ENCODE measurements at places on chromosomes 12 and 14.

GRCh38 chr12:6667559-6668210, 4.8 kb upstream of the ING4 start:
- no peak for DNase-seq

DNA sequence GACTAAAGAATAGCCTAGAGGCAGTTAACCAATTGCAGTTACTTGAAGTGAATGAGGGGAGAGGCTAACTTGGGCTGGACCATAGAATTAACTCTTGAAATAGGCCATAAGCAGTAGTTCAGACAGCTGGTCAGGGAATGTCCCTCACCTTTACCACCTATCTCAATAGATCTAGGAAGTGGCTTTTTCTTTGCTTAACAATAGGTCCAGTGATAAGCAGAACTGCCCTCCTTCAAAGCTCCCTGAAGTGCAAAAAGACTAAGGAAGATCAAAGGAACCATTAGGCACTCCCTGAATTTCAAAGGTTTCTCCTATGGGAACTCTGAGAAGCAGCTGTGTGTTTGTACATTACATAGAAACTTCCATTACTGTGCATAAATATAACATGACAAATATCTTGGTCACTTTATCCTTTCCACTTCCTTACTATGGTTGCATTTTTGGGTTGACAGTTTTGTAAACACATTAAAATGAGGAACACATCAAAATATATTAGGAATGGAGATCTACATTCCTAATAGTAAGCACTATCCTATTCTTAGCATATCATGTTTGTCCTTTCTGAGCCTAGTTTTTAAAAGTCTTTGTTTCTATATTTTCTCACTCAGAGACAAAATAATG, 7.2 kb upstream of the NAA30 start:
- DNase-seq = no peak

DNA sequence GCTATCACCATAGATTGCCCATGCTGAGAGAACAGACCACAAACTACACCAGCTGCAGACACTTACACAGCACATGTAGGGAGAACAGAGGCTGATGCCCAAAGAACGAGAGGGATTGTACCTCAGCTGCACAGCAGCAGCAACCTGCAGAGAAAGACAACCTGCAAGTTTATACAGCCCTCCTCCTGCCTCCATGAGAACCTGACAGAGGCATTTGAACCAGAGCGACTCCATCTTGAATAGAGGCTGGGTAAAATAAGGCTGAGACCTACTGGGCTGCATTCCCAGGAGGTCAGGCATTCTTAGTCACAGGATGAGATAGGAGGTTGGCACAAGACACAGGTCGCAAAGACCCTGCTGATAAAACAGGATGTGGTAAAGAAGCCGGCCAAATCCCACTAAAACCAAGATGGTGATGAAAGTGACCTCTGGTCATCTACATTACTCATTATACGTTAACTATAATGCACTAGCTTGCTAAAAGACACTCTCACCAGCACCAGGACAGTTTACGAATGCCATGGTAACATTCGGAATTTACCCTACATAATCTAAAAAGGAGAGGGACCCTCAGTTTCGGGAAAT, 262.4 kb upstream of the HMGA2 start:
- DNase-seq = no peak

GRCh38 chr12:79344855-79345847, 345.6 kb downstream of the PAWR start:
- DNase-seq = peak; percentile 73

GRCh38 chr14:91280129-91280528, 35.6 kb upstream of the GPR68 start:
- no peak for DNase-seq

DNA sequence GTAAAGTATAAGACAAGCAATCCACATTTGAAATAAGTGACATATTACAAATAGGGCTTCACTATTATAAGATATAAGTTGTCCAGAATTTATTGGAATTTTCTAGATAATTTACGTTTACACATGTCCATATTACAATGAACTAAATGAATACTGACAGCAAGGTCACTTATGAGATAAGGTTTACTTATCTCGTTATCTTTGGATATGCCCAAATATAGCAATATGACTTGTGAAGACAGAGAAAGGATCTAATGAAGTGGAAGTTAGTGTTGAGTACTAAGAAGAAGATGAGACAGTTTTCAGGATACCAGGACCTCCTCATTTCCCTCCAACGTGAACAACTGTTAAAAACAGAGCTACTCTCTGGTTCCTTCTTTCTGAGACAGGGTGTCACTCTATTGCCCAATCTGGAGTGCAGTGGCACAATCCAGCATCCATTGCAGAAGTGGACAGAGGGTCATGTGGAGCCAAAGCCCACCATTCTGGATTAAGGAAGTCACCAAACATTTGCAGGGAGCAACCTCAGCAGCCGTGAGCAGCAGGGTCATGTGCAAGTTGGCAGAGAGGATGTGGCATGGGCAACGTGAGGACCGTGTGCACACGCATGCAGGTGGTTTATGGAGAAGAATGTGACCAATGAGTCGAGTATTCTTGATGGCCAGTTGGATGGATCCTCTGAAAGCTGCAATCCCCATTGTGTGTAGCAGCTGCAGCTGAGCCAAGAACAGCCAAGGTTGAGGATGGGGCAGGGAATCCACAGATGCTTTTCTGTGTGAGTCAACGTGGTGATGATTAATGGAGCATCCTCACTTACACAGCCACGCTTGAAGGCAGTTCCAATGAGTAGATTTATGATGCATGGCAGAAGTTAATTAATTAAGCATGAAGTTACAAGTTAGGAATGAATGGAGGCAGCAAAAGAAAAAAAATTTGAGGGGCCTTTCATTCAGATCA, 111.0 kb downstream of the BICD1 start:
- peak; percentile 17 for DNase-seq
